Activated T-cell treated with anti-CD3 and anti-CD28 coated beads for 48 hours (primary cell): ENCODE measurements at places on chromosomes 4 and X.

DNA sequence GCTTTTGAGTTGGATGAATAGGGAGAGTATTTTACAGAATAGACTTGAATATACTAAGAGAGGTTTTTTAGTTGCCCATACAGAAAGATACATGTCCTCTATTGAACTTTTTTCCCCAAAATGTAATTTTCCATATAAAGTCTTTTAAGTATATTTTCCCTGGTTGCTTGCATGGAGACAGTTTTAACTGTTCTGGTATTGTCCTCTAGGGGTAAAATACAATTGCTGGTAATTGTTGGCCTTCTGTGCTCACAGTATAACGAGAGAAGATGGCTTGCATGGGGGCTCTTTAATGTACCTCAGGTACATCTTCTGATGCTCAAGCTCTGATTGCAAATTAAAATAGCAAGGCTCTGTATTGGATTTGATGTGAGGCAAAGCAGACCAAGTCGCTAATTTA is 136.1 kb downstream of the ARX start:
- DNase-seq: no peak

DNA sequence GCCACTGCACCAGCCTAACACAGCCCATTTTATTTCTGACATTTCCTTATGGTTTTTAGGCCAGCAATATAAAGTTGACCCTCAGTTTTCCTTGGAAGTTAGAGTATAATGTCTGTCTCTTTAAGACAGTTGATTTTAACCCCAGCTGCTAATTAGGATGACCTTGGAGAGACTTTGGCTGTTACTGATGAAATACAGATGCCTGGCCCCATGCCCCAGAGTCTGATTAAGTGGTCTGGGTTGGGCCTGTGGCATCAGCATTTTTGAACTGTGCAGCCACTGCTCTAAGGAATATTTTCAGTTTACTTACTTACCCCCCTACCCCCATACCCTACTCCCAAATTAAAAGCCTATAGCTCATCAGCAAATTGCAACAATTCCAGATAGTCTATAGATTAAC is 85.8 kb downstream of the DCLK2 start:
- DNase-seq: no peak

DNA sequence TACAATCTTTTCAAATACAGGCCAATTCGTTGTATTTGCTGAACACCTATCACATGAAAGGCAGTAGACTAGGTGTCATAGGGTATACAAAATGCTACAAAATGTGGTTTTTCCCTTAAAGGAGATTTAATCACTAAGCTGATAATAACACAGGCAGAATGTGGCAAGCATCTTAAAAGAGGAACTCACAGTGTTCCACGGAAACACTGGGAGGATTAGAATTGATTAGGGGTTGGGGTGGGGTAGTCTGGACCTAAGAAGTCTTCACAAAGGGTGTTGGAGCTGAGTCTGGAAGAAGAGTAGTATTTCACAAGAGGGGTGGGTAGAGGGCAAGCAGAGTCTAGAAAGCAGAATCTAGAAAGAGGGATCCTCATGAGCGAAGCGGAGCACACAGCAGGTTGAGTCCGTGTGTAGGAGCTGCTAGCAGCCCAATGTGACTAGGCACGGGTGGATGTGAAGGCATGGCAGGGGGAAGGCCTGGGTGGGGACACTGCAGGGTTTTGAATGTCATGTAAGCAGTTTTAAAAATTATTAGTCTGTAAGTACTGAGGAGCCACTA is 123.6 kb downstream of the MGST2 start:
- no peak for DNase-seq

DNA sequence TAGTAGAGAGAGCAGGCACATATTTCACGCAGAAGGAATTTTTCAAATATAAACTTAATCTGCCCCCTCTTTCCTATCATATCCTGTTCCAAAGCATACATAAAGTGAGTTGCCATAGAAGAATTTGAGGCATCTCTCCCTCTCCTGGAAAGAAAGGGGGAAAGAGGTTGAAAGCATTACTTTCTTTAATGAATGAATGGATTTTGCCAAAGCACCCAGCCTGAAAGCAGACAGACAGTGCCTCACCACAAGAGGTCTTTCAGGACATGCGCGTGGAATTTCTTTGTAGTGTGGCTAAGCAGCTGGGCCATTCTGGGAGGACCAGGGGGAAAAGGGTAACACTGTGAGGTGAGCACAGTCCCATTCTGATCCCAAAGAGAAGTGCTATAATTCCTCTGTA is 651.4 kb downstream of the IQCM start:
- DNase-seq: no peak

- DNase-seq: no peak
These were observed 20.0 kb upstream of the HOPX start for GRCh38 chr4:56701161-56701480.

DNA sequence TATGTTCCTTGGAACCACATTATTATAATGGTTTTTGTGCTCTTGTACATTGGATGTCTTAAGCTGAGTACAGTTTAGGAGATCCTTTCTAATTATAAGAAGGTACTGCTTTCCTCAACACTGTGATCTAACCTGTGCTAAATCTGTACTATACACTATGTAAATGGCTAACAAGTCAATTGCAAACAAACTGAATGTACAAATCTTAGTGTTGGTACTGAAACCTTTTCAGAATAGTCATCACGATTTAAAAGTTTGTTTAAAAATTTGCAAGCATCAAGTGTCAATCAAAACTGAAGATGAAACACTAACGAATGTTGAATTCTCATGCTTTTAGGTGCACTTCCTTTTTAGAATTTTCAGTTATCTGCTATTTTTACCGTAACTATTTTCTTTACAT is 2090.4 kb upstream of the TENM3 start:
- DNase-seq: no peak

DNA sequence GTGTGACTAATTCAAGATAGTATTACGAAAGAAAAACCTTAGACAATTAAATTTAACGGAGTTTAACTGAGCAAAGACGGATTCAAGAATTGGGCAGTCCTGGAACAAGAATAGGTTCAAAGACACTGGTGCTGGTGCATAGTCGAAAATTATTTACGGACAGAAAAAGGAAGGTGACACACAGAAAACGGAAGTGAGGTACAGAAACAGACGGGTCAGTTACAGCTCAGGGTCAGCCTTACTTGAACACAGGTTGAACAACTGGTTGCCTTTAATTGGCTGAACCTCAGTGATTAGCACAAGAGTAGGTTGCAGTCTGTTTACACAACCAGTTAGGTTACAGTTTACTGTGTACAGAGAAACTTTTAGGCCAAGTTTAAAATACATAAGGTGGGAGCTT is 31.5 kb downstream of the KLHL8 start:
- DNase-seq: no peak

- no peak for DNase-seq
These were observed 22.8 kb downstream of the MFAP3L start for GRCh38 chr4:170003071-170004070.

- no peak for DNase-seq
These were observed 109.1 kb upstream of the MED14 start for GRCh38 chrX:40844471-40844870.

- no peak for DNase-seq
These were observed 44.1 kb downstream of the CHRNA9 start for GRCh38 chr4:40379248-40379647.

DNA sequence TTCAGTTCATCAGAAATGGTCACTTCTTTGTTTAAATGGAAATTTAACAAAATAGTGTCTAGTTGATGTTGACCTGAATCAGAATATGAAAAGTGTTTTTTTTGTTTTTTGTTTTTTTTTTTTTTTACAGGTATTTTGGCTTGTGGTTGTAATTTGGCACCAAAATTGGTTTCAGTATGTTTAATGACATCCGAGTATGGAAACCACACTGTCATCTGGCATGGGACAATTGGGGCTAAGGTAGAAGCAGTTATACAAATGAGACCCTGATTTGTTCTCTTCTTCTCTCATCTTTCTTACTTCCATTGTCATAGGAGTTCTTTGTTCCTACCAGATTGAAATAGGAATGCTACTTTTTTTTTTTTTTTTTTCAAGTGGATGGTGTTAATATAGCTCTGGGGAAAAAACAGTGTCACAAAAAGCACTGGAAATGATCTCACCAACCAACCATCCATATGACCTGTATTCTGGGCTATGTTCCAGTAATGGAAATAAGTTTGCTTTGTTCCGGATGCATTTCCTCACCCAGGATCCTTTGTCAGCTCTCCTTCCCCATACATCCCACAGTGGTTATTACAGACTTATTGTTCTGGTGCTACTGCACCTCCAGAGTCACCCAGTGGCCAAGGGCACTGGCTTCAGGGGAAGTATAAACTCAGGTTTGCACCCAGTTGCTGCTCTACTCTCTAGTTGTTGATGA is 95.8 kb downstream of the ATXN3L start:
- no peak for DNase-seq

DNA sequence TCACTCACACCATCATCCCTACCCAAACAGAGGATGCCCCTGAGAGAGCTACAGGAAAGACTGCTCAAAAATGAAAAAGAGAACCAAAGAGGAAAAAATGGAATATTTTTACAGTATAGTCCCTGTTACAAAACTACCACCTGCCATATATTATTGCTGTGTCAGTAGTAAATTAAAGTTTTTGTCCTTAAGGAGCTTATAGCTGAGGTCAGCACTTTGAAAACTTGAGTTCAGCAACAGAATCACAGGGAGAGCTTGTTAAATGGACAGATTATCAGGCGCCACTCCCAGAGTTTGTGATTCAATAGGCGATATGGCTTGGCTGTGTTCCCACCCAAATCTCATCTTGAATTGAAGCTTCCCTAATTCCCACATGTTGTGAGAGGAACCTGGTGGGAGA is 71.9 kb upstream of the FAM9A start:
- DNase-seq: no peak

DNA sequence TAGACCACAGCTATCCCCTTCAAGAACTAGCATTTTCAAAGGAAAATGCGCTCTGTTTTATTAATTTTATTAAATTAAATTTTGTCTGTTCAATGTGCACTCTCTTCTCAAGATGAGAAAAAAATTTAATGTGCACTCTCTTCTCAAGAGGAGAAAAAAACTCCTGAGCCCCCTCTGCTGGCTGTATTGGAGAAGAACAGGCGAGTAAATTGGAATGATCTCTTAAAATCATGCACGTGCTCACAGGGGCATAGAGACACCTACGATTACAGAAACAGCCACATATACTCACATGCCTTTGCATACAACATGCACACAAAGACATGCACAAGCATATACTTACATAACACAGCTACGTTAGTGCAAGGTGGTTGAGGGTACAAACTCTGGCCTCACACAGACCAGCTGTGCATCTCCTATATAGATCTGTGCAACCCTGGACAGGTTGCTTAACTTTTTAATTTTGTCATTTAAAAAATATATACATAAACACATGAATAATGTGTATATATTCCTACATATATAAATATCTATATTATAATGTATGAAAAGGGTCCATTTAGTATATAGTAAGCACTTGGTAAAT is 176.2 kb upstream of the CXorf66 start:
- DNase-seq: peak; percentile 6

DNA sequence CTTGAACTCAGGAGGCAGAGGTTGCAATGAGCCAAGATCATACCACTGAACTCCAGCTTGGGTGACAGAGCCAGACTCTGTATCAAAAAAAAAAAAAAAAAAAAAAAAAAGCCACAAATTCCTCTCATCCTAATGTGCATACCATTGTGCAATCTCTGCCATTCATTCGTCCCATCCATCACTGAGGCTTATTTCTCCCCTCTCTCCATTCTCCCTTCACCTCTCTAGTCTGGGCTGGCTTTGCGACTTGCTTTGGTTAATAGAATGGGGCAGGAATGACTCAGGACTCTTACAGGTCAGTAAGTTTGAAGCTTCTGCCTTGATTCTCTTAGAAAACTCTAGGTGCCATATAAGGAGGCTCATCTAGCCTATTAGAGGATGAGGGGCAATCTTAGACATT is 60.3 kb upstream of the DDX3X start:
- DNase-seq: no peak

- DNase-seq: no peak
These were observed 34.7 kb upstream of the PLAC1 start for GRCh38 chrX:134692990-134693389.

GRCh38 chrX:16771483-16772398 is 14.5 kb upstream of the TXLNG start:
- no peak for DNase-seq

- DNase-seq: no peak
These were observed 60.1 kb downstream of the GRIA2 start for GRCh38 chr4:157280673-157281072.

GRCh38 chrX:107507093-107507743 is 57.8 kb downstream of the FRMPD3 start:
- DNase-seq: no peak

DNA sequence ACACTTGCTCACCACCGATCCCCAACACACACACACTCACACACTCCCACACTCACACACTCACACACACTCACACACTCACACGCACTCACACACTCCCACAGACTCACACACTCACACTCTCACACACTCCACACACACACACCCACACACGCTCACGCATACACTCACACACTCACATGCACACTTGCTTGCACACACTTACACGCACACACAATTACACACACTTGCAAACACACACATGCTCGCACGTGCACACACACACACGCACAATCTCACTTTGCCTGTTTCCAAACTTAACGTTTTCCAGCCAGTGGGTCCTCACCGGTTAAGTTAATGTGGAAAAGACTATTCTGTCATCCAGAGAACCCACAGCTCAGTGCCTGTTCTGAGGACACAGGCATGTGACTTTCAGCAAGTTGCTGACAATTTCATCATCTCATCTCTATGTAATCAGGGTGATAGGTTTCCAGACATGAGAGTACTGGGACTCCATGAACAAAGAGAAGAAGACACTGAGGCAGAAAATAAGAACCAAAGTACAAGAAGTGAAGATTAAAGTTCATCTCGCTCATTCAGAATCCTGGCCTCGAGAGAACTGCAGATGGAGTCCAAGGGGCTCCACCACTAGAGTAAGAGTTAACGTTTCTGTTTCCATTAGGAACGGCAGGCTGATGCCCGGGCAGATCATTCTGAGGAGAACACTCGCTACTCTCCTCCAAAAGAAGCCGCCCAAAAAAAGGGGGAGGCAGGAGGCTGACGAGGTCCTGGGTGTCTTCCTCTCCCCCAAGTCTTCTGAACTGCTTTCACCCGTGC is 153.2 kb upstream of the FRG1 start:
- no peak for DNase-seq

- DNase-seq: peak; percentile 6
These were observed 229.8 kb upstream of the SFRP2 start for GRCh38 chr4:154018659-154019058.

GRCh38 chr4:25826074-25826752 is 36.6 kb downstream of the SEL1L3 start:
- DNase-seq: no peak

GRCh38 chr4:78613522-78614321 is 62.2 kb downstream of the ANXA3 start:
- no peak for DNase-seq

- DNase-seq: no peak
These were observed 107.3 kb downstream of the GATB start for GRCh38 chr4:151653548-151653918.

- DNase-seq: peak; percentile 29
These were observed at the start of gene LRAT for GRCh38 chr4:154743683-154744340. Gene LRAT, plus strand, starts transcription at chr4:154744000. Its CDS starts 327 bp downstream, at chr4:154744327.
